Activated CD4-positive, alpha-beta T cell treated with anti-CD3 and anti-CD28 coated beads for 36 hours (primary cell): ENCODE measurements at places on chromosomes 6 and 20. TPM values are rescaled to one million over a fixed set of nuclear protein-coding genes. Genes with fewer than 3 reads are reported as not detected.

DNA sequence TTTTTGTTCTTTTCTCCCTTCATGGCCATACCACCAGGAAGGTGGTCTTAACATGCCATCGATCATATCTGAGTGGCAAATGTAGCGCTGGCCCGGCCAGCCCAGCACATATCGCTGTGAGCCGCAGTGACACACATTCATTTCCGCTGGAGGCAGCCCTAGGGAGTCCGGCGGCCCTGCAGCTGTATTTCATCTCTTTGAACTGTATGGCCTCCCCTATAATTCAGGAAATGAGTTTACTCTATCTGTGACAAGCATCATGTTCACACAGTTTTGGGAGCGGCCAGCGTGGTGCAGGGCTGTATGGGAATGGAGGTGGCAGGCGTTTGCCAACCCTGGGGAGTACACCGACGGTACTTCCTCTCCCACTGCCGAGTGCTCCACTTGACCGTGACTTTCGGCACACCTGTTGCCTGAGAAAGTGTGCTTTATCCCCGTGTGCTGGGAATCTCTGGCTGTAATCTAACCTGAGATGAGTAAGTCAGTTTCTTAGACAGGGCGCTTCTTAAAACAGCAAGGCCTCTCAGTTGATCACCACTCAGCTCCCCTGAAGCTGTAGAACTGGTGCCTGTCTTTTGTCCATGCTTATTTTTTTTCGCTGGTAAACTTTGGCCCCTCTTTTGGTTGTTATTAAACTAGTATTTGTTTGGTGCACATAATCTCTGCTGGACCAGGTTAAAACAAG lies 257.1 kb upstream of the TAB2 start:
- no peaks in the 10 kb centered on the region for H3K36me3 ChIP-seq
- H3K4me1 ChIP-seq = peaks cover 44% of the 10 kb centered on the region
- DNase-seq = peak; percentile 76
- H3K27ac ChIP-seq = peak overlapping the region; percentile 79
- H3K4me3 ChIP-seq = peak overlapping the region; percentile 62
- no peaks in the 10 kb centered on the region for H3K27me3 ChIP-seq

- H3K36me3 ChIP-seq = peaks cover 4% of the 10 kb centered on the region
- H3K27ac ChIP-seq = no peak overlapping the region
- no peak overlapping the region for H3K4me3 ChIP-seq
Observed at GRCh38 chr6:73802366-73802765, 106.4 kb downstream of the CD109 start.

GRCh38 chr6:57469072-57469471 lies 151.6 kb downstream of the PRIM2 start:
- no peak overlapping the region for H3K4me3 ChIP-seq
- no peak overlapping the region for H3K27ac ChIP-seq
- H3K36me3 ChIP-seq = peaks cover 16% of the 10 kb centered on the region
- no peaks in the 10 kb centered on the region for H3K27me3 ChIP-seq
- no peaks in the 10 kb centered on the region for H3K4me1 ChIP-seq

Gene C6orf52
- 1.2 TPM for total RNA-seq

Gene NHSL1
- total RNA-seq = 0.53 TPM

Gene RIPPLY2
- not detected for total RNA-seq
